NCI-H446 (cell line): ENCODE measurements at places on chromosomes 3 and 15.

DNA sequence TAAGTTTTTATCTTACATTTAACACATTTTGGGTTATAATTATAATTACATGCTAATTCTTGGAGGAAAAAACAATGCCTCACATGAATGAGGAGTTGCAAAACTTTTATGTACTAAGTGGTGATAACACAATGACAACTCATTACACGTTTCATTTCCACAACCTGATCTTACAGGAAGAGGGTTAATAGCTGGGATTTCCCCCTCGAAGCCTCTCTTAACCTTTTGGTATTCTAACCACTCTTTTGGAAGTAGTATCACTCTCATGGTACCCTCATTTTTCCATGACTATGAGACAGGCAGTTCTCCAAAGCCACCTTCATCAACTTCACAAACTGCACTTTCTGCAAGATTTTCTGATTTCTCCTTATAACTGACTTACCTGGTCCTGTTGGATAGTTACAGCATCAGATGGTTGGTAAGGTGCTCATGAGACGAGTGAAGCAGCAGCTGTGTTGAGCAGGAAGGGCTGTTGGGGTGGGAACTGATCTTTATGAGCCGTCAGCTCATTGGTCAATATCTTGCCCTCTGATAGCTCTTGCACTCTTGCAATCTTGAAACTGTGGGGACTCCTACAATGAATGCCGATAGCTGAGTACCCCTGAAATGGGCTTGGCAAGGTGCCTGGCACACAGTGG, 41.6 kb downstream of the ACAN start:
- DNase-seq: no peak

- DNase-seq: no peak
These were observed 72.0 kb upstream of the LRTM1 start for GRCh38 chr3:54999811-55000210.

DNA sequence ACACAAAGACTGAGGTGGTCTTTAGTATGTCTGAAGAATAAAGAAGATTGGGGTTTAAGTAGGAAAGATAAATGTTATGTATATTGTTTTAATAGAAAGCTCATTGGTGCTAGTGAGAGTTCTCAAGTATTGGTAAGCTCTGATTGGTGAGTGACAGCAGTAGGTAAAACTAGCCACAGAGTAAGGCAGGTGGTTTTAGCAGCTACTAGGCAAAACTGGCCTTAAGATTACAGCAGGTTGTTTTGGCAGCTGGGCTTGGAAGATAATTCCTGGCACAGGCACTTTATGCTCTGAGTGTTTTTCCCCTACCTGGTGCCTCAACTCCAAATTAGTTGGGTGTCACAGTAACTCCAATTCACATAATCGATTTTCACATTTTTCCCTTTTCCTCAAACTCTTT, 66.3 kb downstream of the STAG1 start:
- DNase-seq: no peak

DNA sequence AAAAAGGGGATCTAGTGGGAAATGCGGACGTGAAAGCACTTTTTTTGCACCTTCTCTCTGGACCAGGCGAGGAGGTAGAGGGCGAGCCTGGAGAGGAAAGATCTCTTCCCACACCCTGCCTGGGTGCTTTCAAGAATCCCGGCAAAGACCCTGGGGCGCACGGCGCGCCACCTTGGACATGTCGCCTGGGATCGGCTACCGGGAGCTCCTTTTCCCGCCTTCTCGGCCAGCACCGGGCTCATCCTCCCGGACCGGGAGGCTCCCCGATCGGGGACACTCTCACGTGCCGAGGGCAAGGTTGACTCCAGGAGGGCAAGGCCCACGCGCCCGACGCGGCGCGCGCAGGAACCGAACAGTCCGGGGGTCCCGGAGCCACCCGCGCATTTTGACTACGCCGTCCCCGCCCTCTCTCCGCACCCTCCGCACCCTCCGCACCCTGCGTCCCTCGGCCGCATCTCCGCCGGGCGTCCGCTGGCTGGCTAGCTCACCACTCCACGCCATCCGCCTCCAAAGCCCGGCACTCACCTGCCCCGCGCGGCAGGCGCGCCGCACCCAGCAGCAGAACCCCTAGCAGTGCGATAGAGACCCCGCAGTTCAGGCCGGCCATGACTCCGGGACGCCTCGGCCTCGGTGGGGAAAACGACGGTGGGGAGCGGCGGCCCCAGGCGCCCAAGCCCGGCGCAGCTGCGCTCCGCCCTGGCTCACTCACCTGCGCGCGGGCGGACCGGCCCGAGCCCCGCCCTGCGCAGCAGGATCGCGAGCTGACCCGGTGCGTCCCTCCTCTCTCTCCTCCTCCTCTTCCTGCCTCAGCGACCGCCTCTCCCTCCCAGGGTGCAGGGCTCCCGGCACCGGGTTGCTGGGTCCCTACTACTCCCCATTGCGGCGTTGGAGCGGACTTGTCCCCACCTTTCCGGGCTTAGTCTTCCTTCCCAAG, at the start of gene CDCP1:
Gene CDCP1, minus strand, starts transcription at position 698 of the 934 bp plus-strand sequence. Its CDS starts 91 bp downstream, at position 607.
- no peak for DNase-seq

GRCh38 chr15:68646156-68646555, 67.4 kb downstream of the CORO2B start:
- DNase-seq: peak; percentile 13
